ENCODE measurements at places on chromosomes 1 and 21. TPM values are rescaled to one million over a fixed set of nuclear protein-coding genes. Genes with fewer than 3 reads are reported as not detected.

GRCh38 chr1:41695118-41695745, 210.7 kb upstream of the EDN2 start:
- DNase-seq = no peak

DNA sequence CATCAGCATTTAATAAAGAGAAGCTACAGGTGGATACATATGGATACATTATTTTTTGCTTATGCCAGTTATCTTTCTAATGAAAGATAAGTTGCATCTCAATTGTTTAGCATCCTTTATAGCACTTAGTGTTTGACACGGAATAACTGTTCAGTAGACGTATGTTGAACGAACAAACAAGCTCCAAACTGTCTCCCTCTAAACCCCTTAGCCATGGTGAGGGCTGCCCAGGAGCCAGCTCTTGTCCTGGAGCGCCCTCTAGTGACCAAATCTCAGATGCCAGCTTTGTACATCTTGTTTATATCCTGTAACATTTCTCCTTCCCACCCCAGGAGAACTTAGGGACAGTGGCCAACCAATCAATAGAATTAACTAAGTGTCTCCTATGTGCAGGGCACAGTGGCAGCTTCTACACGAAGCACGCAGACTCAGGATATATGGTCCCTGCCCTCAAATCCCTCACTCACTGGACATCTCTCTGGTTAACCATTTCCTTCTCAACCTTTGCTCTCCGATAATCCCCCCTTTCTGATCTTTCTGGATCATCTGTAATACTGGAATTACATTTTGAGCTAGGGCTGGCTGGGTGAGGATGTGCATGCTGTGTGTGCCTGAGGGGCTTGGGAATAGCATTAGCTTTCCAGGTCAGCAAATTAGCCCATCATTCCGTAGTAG, 22.9 kb downstream of the KCNA10 start:
- DNase-seq = peak; percentile 65

DNA sequence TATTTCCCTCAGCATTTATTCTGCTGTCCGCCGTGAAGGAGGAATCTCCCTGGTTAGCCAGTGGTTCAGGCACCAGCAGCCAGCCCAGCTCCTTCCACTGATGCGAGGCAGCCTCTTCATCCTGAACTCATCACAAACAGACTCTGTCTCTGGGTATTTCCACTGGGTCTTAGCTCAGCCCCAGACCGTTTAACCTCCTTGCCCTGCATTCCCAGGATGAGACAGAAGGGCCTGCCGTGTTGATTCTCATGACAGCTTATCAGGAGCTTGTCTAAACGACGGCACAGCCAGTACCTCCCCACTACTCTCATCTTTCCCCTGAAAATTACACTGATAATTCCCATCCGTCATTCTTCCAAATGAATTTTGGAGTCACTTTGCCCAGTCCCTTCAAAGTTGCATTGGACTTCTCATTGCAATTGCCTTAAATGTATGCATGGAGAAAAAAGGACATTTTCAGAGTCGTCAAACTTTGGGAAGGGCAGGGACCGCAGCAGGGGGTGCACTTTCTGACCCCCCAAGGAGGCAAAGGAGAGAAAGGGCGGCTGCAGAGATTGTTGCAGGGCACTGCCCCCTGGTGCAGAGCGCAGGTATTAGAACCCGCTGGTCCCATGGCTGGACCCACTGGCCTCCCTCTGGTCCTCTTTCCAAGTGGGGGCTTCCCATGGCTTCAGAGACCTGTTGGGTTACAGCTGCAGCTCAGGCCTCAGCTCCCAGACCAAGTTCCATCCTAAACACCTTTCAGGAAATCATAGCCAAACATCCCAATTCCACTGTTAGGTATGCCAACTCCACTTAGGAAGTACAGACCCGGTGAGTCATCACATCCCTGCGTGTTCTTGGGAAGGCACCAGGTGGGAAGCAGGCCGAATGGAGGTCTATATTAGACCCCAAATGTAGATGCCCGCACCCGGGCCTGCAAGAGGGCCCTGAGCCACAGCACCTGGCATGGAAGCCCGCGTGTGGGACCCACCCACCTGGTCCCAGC, 3.7 kb upstream of the MEGF6 start:
- DNase-seq = no peak

DNA sequence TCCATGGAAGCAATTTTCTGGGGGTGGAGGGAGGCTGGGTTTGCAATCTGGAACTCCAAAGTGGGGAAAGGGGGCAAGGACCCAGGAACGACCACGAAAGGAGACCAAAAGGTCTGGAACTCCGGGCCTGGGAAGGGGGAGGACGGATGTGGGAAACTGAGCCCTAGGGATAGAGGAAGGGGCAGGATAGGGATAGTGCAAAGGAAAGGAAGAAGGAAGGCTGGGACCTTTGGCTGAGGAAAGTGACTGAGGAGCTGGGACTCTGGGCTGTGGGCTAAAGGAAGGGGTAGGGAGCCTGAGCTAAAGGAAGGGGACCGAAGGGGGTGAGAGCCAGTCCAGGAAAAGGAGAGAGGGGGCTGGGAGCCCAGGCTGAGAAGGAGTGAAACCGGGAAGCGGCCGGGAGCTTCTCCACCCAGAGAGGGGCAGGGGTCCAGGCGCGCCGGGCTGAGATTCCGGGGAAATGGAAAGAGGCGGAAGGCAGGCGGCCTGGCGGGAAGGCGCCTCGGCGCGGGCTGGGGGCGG, 395 bp downstream of the SLC9A1 start:
- DNase-seq = no peak

- no peak for DNase-seq
Observed at GRCh38 chr1:85366391-85367170, 90.1 kb upstream of the BCL10 start.

DNA sequence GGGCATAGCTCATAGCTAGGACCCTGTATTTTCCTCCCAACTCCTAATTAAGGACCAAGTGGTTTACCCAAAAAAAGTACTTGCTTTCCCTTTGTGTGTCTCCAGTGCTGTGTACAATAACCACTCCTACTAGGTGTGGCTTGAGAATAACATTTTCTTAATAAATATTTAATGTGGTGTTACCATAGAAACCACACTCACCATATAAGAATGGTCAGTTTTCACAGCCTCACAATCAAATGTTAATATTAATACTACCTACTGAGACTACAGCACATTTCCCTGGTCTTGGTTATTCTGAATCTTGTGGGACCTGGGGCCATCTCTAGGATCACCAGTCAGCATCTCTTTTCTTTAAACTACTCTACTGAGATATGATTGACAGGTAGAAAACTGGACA, 83.5 kb upstream of the BCAR3 start:
- no peak for DNase-seq

GRCh38 chr1:15432324-15432723, 5.9 kb upstream of the CTRC start:
- DNase-seq = no peak

- DNase-seq = no peak
Observed at GRCh38 chr1:116568662-116569380, 2.0 kb downstream of the CD58 start.

The VSIG8 gene
- total RNA-seq = not detected

The TNFRSF1B gene
- 16.5 TPM for total RNA-seq
